ENCODE measurements at places on chromosomes 3 and 15. TPM values are rescaled to one million over a fixed set of nuclear protein-coding genes. Genes with fewer than 3 reads are reported as not detected.

Gene RTP4
- total RNA-seq = 2.9 TPM

Gene LYZL4
- total RNA-seq = not detected

Gene RTP1
- not detected for total RNA-seq

Gene TAGLN3
- total RNA-seq = 5.5 TPM

Gene CCDC80
- total RNA-seq = 318 TPM

Gene PCLAF
- 62.9 TPM for total RNA-seq

Gene RBM15B
- total RNA-seq = 22.2 TPM

Gene CPLX3
- total RNA-seq = not detected

Gene ISLR2
- not detected for total RNA-seq

Gene ANKUB1
- not detected for total RNA-seq

Gene COX5A
- 151 TPM for total RNA-seq

Gene ITIH4
- total RNA-seq = 0.29 TPM

Gene TNNC1
- not detected for total RNA-seq

Gene LRCH3
- total RNA-seq = 17.9 TPM

Gene ABI3BP
- total RNA-seq = 13.3 TPM

Gene GMNC
- not detected for total RNA-seq

Gene PLA2G4D
- not detected for total RNA-seq

Gene SLCO2A1
- 0.18 TPM for total RNA-seq

Gene WDR93
- total RNA-seq = 1.2 TPM

Gene PPP1R2
- total RNA-seq = 34.7 TPM

Gene CYP11A1
- 3.2 TPM for total RNA-seq

Gene PDCD6IP
- total RNA-seq = 183 TPM

Gene TTC14
- total RNA-seq = 15.3 TPM

Gene SLC12A8
- total RNA-seq = 21.9 TPM

Gene CCDC39
- total RNA-seq = not detected

Gene SEC22C
- 66.9 TPM for total RNA-seq

Gene KLHL40
- total RNA-seq = not detected

Gene GOLGA8S
- not detected for total RNA-seq

Gene RAB6B
- not detected for total RNA-seq

Gene LRRN1
- not detected for total RNA-seq

Gene ADCY5
- not detected for total RNA-seq

Gene CAV3
- not detected for total RNA-seq

Gene FSD2
- not detected for total RNA-seq

Gene LOXL1
- total RNA-seq = 43.4 TPM

Gene TM4SF1
- total RNA-seq = 206 TPM

Gene OSBPL10
- total RNA-seq = 8.6 TPM

Gene SNRPN
- 66.3 TPM for total RNA-seq

Gene PCSK6
- not detected for total RNA-seq

Gene HES1
- 0.18 TPM for total RNA-seq

Gene CCNB2
- 96.0 TPM for total RNA-seq

Gene SRGAP3
- 4.6 TPM for total RNA-seq

Gene PDCD10
- 68.6 TPM for total RNA-seq

Gene CCR1
- 0.29 TPM for total RNA-seq

Gene HOMER2
- not detected for total RNA-seq

Gene SLC24A5
- total RNA-seq = not detected

All from myometrial cell (primary cell).